ENCODE measurements at places on chromosomes 3 and 15.

GRCh38 chr3:194273743-194274310, 77.3 kb downstream of the CPN2 start:
- no peak for DNase-seq

DNA sequence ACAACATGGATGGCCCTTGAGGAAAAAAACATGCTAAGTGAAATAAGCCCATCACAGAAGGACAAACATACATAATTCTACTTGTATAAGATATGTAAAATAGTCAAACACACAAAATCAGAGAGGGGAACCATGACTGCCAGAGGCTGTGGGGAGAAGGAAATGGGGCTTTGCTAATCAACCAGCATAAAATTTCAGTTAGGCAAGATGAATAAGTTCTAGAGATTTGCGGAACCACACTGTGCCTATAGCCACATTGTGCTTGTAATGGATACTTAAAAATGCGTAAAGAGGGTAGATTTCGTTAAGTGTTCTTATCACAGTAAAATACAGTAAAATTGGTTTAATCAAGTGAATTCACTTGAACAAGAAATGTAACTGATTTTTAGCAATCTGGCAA, 33.7 kb upstream of the SPTBN5 start:
- no peak for DNase-seq

- no peak for DNase-seq
Measured at GRCh38 chr3:34972481-34972880, 666.8 kb upstream of the ARPP21 start.

DNA sequence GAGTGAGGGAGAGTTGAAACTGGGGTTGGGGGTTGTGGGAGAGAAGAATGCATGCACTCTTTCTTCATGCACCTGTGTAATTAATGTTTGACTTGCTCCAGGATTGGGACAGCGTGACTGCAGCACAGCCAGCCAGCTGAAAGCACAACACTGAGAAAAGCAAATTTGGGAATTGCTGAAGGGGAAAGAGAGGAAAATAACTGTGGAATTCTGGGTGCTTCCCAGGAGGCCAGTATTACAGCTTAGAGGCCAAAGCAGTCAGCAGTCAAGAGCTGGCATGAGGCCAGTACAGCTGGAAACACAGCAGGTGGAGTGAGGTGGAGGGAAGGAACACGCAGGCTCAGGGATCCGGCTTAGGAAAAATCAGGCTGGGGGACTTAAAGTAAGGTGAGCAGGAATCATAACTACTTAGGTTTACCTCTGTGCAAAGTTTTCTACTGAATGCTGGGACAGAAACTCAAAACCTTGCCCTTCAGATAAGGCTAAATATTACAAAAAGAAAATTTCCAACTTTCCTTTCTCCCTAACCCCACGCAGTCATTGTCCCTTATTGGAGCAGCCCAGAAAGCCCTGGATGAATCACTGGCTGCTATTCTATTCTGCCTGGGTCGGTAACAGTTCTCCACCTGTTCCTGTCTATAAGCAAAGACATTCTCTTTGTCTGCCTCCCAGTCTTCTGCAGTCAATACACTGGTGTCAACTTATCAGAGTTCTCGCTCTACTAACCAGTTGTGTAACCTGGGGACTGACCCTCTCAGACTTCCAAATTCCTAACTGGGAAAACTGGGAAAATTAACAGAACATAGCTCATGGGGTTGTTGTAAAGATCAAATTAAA, 167.2 kb downstream of the MAGI1 start:
- peak; percentile 8 for DNase-seq

- no peak for DNase-seq
Measured at GRCh38 chr3:157070678-157070999, 89.3 kb downstream of the CCNL1 start.
